ENCODE measurements at places on chromosomes 12 and 14.
A peak's percentile ranks its signal among the peaks of the same experiment; 100 is the strongest.

DNA sequence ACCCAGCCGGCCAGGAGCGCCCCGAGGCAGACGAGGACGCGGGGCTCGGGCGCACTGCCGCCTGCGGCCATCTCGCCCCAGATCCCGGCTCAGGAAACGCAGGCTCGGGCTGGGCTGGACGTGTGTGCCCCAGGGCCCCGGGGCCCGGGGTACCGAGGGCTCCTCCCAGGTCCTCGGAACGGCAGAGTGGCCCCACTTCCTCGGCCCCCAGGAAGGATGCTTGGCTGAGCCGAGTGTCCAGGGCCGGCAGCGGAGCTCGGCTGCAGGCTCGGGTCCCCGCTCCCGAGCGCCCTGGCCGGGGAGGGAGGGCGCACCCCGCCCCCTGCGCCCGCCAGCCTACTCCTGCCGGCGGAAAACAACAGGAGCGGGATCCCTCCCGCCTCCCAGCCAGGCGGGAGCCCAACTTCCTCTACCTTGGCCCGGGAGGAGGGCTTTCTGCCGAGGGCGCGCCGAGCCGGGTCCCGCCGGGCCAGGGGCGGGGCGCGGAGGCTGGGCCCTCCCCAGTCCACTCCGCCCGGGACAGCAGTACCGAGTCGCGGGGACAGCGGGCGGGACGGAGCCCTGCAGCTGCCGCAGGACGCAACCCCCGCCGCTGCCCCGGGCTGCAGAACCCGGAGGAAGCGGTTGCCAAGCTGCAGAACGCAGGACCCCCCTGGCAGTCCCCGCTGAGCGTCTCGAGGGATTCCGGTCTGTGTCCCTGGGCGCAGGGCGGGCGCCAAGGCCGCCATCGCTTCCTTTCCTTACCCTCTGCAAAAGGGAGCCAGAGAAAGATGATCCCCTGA is at the start of gene VSIG10:
TSS of gene VSIG10 (minus strand) at position 411 of the 782 bp plus-strand sequence. CDS start at position 71, 340 bp downstream.
- peaks cover 4% of the 10 kb centered on the region for H3K4me1 ChIP-seq
- H3K4me3 ChIP-seq: peak within 1 kb of the TSS; percentile 86
- peak within 1 kb of the TSS; percentile 83 for H3K27ac ChIP-seq
- peak; percentile 79 for ATAC-seq
- H3K27me3 ChIP-seq: peaks cover 3% of the 10 kb centered on the region
- H3K36me3 ChIP-seq: no peaks in the 10 kb centered on the region

GRCh38 chr12:29882846-29883245 is 99.1 kb upstream of the TMTC1 start:
- no peaks in the 10 kb centered on the region for H3K4me1 ChIP-seq
- H3K36me3 ChIP-seq: no peaks in the 10 kb centered on the region
- H3K27me3 ChIP-seq: no peaks in the 10 kb centered on the region

DNA sequence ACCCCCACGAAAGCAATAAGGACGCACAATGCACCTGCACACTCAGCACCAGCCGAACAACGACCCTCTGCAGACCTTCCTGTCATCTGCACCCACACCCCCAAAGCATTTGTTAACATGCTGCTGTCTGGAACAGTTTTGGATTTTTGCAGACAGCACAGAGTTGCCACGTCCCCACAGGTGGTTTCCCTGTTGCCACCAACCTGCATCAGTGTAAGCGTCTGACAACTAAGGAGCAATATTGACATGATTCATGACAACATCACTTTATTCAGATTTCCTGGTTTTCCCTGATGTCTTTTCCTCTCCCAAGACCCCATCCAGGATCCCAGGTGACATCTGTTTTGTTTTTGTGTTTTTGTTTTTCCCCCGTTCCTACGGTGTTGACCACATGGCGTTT is 150.7 kb upstream of the C14orf180 start:
- no peaks in the 10 kb centered on the region for H3K36me3 ChIP-seq
- H3K4me3 ChIP-seq: no peak overlapping the region
- no peak overlapping the region for H3K27ac ChIP-seq
- peaks cover 5% of the 10 kb centered on the region for H3K4me1 ChIP-seq
- peaks cover 8% of the 10 kb centered on the region for H3K27me3 ChIP-seq

GRCh38 chr14:80669426-80669825 is 272.1 kb downstream of the CEP128 start:
- no peak overlapping the region for H3K27ac ChIP-seq
- H3K36me3 ChIP-seq: no peaks in the 10 kb centered on the region
- H3K4me1 ChIP-seq: no peaks in the 10 kb centered on the region
- no peak for ATAC-seq

- no peaks in the 10 kb centered on the region for H3K27me3 ChIP-seq
- H3K36me3 ChIP-seq: no peaks in the 10 kb centered on the region
- no peak overlapping the region for H3K27ac ChIP-seq
- ATAC-seq: no peak
- no peak overlapping the region for H3K4me3 ChIP-seq
- no peaks in the 10 kb centered on the region for H3K4me1 ChIP-seq
These were observed 115.6 kb downstream of the LRIG3 start for GRCh38 chr12:58804749-58805148.

GRCh38 chr14:95442633-95443021 is 73.8 kb downstream of the SYNE3 start:
- peak overlapping the region; percentile 65 for H3K27ac ChIP-seq
- H3K36me3 ChIP-seq: peaks cover 90% of the 10 kb centered on the region
- ATAC-seq: peak; percentile 97
- no peaks in the 10 kb centered on the region for H3K4me1 ChIP-seq

DNA sequence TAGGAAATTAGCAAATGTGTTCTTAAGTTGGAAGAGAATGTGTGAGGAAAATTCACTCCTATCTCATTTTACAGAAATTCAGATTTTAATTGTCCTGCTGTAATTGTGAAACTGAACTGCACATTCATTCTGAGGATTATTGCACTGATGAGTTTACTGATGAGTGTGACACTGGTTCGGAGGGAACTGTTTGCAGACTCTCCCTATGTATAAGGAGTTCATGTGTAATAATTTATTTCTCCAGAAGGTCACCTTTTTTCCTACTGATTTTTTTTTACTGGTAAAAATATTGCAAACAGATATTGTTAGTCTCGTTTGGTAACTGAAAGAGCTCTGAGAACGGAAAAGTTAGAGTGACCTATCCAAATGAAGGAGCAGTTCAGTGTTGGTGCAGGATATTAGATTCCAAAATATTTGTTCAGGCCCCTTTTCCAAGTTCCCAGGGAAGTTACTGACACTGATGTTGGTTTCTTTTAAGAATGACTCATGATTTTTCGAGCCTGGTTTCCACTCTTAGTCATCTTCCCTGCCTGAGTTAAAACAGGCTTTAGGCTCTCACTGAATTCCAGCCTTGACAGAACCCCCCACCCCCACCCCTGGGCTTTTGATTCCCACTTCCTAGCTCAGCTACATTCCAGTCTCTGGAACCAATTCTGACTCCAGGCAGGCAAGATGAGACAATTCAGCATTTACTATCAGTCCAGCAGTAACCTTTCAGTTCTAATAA is 18.4 kb downstream of the ANO6 start:
- peaks cover 61% of the 10 kb centered on the region for H3K4me1 ChIP-seq
- H3K36me3 ChIP-seq: peaks cover 27% of the 10 kb centered on the region
- ATAC-seq: peak; percentile 50
- H3K4me3 ChIP-seq: peak overlapping the region; percentile 72
- no peaks in the 10 kb centered on the region for H3K27me3 ChIP-seq

DNA sequence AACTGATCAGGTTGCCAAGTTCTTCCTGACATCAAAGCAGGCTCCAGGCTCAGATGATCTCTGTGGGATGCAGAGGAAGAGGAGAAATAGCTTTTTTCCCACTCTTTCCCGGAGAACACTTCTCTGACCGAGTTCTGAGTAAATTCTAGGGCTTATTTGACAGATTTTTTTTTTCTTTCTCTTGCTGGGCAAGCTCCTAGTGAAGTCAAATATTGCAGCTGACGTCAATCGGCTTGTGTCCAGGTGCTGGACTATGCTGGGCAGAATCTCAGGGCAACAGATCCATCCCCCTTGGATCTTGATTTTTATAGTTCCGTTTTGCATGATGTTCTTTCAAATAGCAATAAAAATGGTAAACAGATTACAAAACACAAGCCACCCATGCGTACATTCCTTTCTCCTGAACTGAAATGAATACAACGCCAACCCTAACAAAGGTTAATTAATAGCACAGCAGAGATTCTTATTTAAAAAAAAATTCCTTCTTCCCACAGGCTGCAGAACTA is 182.2 kb downstream of the NOVA1 start:
- no peaks in the 10 kb centered on the region for H3K36me3 ChIP-seq
- H3K4me3 ChIP-seq: no peak overlapping the region
- no peaks in the 10 kb centered on the region for H3K4me1 ChIP-seq
- H3K27me3 ChIP-seq: no peaks in the 10 kb centered on the region
- no peak for ATAC-seq

- no peak overlapping the region for H3K27ac ChIP-seq
- peaks cover 32% of the 10 kb centered on the region for H3K27me3 ChIP-seq
- no peaks in the 10 kb centered on the region for H3K36me3 ChIP-seq
- H3K4me1 ChIP-seq: no peaks in the 10 kb centered on the region
- no peak overlapping the region for H3K4me3 ChIP-seq
These were observed 13.9 kb upstream of the EIF2S3B start for GRCh38 chr12:10491766-10492165.

GRCh38 chr12:69274861-69275260 is 35.5 kb downstream of the CPSF6 start:
- ATAC-seq: no peak
- no peaks in the 10 kb centered on the region for H3K27me3 ChIP-seq
- H3K4me1 ChIP-seq: peaks cover 24% of the 10 kb centered on the region
- no peak overlapping the region for H3K27ac ChIP-seq

DNA sequence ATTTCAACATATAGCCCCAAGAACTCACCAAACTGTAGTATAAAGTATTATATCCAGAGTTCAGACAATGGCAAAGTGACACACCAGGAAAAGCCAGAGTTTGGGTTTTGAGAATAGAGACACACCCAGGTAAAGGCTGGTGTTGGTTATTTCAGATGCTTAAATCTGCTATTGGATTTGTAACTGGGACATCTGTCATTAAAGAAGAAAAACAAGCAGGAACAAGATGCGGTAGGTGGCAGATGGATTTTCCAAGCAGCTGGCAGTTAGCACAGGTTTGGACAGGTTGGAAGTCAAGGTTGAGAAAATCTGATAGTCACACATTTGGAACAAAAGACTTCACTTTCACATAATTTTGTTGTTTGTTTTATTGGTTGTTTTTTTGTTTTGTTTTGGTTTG is 14.4 kb upstream of the CDK17 start:
- no peaks in the 10 kb centered on the region for H3K27me3 ChIP-seq
- no peak for ATAC-seq
- H3K27ac ChIP-seq: no peak overlapping the region
- H3K36me3 ChIP-seq: no peaks in the 10 kb centered on the region
- H3K4me1 ChIP-seq: no peaks in the 10 kb centered on the region

DNA sequence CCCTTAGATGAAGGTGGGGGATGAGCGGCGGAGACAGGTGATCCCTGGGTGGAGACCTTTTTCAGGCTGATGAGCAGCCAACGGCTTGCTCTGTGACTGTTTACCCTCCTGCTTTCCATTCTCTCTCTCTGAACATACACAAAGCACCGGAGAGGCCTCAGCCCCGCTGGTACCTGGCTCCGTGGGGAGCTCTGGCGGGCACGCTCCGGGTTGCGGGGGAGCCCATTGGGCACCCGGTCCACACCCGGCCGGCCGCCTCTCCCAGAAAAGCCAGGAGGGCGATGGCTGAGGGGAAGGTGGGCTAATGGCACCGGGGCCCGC is 545 bp downstream of the SMARCC2 start:
- H3K27me3 ChIP-seq: no peaks in the 10 kb centered on the region
- peaks cover 35% of the 10 kb centered on the region for H3K4me1 ChIP-seq
- H3K36me3 ChIP-seq: peaks cover 62% of the 10 kb centered on the region
- H3K4me3 ChIP-seq: peak overlapping the region; percentile 91
- ATAC-seq: no peak

GRCh38 chr12:89326239-89327040 is 25.9 kb downstream of the DUSP6 start:
- H3K4me3 ChIP-seq: no peak overlapping the region
- ATAC-seq: no peak
- H3K4me1 ChIP-seq: no peaks in the 10 kb centered on the region
- no peak overlapping the region for H3K27ac ChIP-seq
- no peaks in the 10 kb centered on the region for H3K27me3 ChIP-seq

GRCh38 chr14:68780358-68781160 is 12.3 kb downstream of the ZFP36L1 start:
- peak overlapping the region; percentile 94 for H3K27ac ChIP-seq
- peak; percentile 10 for ATAC-seq
- no peaks in the 10 kb centered on the region for H3K36me3 ChIP-seq

DNA sequence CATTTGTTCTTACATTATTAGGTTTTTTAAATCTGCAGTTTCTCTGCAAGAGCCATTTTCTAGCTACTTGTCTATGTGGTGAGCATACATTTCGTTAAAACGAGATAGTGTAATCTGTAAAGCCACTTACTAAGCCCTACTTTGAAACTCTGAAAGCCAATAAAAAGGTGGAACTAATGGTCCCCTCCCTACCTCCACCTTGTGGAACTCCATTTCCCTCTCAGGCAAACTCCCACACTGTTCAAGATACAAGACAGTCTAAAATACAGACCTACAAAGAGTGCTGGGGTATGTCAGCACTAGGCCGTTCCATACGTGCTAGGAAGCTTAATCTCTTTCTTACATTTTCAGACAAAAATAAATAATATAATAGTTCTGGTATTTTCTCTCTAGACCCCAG is 74.1 kb downstream of the DUSP6 start:
- H3K4me3 ChIP-seq: no peak overlapping the region
- H3K36me3 ChIP-seq: no peaks in the 10 kb centered on the region
- H3K27ac ChIP-seq: no peak overlapping the region
- ATAC-seq: no peak
- H3K4me1 ChIP-seq: peaks cover 10% of the 10 kb centered on the region

DNA sequence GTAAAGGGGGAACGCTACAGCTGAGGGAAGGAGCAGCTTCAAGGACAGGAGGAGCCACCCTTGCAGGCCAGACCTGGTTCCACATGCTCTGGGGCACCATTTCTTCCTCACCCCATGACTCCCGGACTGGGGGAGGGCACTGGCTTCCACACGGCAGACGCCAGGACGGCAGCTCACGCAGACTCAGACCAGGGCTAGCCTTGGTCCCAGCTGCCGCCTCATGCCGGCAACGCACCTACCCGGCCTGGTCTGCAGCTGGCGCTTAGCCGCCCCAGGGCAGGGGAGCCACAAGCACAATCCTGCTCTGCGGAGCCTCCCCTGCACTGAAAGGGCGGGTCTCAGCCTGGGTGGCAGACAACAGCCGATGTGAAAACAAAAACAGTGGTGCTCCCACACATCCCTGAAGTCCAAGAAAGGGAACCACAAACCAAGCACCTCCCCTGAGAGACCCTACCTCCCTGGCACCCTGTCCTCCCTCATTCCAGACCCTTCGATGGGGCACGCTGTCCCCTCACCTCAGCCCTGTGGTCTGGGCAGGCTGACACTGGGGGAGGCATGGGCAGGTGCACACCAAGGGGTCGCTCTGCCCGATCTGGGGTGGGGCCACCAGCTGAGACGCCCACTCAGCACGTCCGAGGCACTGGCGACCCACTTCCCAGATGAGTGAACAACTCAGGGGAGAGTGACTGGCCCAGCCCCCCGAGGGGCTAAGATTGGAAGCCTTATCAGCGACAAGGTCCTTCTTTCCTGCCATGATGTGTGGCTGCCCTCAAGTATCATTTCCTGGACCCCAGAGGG is 65.0 kb downstream of the CHGA start:
- no peaks in the 10 kb centered on the region for H3K4me1 ChIP-seq
- peaks cover 8% of the 10 kb centered on the region for H3K36me3 ChIP-seq

- H3K4me3 ChIP-seq: peak overlapping the region; percentile 20
- peaks cover 37% of the 10 kb centered on the region for H3K4me1 ChIP-seq
- H3K27ac ChIP-seq: peak overlapping the region; percentile 63
- peaks cover 6% of the 10 kb centered on the region for H3K27me3 ChIP-seq
These were observed 22.5 kb upstream of the MANSC4 start for GRCh38 chr12:27802511-27802910.
